RWPE2 (cell line): ENCODE measurements at places on chromosomes 5 and 9.

- peak; percentile 96 for DNase-seq
Observed at GRCh38 chr5:35919191-35919590, 19.2 kb downstream of the CAPSL start.

GRCh38 chr5:1732238-1732941 lies 67.2 kb downstream of the MRPL36 start:
- DNase-seq: peak; percentile 53

DNA sequence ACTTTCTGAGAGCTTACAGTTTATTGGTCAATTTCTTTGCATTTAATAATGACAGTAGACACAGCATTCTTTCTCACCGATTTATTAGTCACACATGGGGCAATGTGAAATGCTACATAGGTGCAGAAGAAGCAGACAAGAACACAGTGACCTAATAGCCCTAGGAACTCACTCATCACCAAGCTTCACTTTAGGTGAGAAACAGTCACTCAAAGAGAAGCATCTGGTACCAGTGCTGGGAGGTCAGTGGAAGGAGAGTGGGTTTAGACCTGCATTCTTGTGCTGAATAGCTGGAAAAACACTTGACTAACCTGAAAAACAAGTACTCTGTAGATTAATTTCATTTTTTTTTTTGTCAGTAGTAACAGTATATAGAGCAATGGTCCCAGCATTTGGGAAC lies 179.6 kb downstream of the GRIA1 start:
- no peak for DNase-seq

DNA sequence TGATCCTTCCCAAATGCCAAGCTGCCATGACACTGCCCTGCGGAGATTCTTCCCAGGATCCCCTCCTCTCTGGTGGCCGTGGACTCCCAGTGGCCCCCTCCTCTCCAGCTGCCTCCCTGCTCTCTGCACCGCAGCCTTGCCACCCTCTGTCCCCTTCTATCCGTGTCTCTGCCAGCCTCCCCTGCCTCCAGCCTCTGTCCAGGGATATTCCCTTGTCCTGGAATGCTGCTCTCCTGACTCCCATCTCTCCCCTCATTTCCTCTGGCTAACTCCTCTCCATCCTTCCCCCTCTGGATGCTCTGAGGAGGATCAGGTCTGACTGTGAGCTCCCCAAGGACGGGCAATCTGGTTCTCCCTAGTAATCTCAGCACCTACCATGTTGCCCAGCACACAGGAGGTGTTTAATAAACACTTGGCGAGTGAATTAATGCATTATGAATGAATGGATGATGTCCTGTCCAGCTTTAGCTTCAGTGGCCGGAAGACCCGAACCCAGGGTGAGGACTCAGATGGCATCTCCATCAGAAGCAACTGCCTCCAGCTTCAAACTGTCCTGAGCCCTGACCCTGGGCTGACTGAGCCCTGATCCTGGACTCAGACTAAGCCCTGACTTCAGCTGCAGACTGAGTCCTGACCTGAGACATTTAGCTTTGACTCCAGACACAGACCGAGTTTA lies 7.5 kb upstream of the CRB2 start:
- no peak for DNase-seq

- no peak for DNase-seq
Observed at GRCh38 chr9:98997604-98998003, 53.9 kb downstream of the COL15A1 start.

- DNase-seq: no peak
Observed at GRCh38 chr9:124940521-124940893, 376 bp downstream of the GOLGA1 start.
